ENCODE measurements at places on chromosomes 7 and 10. TPM values are rescaled to one million over a fixed set of nuclear protein-coding genes. Genes with fewer than 3 reads are reported as not detected.

GRCh38 chr7:55018361-55019190 lies at the start of gene EGFR:
TSS of gene EGFR (plus strand) at chr7:55019017. CDS start at chr7:55019278, 261 bp downstream.
- H3K27me3 ChIP-seq: no peaks in the 10 kb centered on the region
- no peak within 1 kb of the TSS for H3K27ac ChIP-seq
- H3K36me3 ChIP-seq: no peaks in the 10 kb centered on the region
- DNase-seq: no peak
- H3K4me3 ChIP-seq: no peak within 1 kb of the TSS
- H3K4me1 ChIP-seq: no peaks in the 10 kb centered on the region

DNA sequence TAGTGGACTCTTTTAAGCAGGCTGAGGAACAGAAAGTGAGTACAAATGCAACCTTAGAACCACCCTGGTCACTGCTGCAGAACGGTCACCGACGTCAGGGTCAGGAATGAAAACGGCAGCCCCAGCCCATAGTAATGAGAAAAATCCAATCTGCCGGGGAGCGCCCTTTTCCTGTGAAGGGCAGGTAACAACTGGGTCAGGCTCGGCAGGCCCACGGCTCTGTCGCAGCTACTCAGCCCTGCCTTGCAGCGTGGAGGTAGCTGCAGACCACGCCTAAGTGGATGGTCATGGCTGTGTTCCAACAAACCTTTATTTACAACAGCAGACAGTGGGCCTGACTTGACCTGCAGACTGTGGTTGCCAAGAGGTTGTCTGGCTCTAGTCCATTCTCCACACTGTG lies 563.2 kb downstream of the DNAJB6 start:
- H3K36me3 ChIP-seq: no peaks in the 10 kb centered on the region
- H3K4me1 ChIP-seq: no peaks in the 10 kb centered on the region
- DNase-seq: no peak
- no peak overlapping the region for H3K27ac ChIP-seq
- H3K27me3 ChIP-seq: no peaks in the 10 kb centered on the region

- H3K4me1 ChIP-seq: peaks cover 22% of the 10 kb centered on the region
- peak overlapping the region; percentile 96 for H3K27ac ChIP-seq
- H3K4me3 ChIP-seq: peak overlapping the region; percentile 85
- peaks cover 2% of the 10 kb centered on the region for H3K36me3 ChIP-seq
- no peaks in the 10 kb centered on the region for H3K27me3 ChIP-seq
Observed at GRCh38 chr7:75915416-75916156, 631 bp downstream of the POR start.

DNA sequence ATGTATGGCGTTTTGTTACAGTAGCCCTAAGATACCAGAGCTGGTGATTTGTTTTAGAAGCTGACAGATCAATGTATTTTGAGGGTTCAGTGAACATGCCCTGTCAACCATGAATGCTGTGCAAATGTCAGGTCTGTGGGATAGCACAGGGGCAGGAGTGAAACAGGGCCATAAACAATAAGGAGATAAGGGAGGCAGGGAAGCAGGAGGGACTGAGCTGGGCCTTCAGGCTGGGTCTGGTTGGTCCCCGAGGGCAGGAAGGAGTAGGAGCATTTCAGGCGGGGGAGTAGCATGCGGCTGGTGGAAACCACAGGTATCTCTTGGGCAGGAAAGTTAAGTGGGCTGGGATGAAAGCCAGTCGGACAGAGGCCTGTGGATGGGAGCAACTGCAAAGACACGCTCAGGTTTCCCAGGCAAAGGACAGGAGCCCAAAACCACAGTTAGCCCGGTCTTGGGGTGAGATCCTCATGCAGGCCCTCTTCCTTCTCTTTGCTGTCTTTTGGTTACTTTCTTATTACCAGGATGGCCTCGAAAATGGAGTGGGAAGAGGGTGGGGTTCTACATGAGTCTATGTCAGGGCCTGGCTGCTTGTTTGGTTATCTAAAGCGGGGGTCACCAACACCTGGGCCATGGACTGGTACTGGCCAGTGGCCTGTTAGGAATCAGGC lies 69.5 kb upstream of the SEPHS1 start:
- DNase-seq: no peak
- H3K27me3 ChIP-seq: no peaks in the 10 kb centered on the region
- H3K4me1 ChIP-seq: no peaks in the 10 kb centered on the region
- no peak overlapping the region for H3K4me3 ChIP-seq

DNA sequence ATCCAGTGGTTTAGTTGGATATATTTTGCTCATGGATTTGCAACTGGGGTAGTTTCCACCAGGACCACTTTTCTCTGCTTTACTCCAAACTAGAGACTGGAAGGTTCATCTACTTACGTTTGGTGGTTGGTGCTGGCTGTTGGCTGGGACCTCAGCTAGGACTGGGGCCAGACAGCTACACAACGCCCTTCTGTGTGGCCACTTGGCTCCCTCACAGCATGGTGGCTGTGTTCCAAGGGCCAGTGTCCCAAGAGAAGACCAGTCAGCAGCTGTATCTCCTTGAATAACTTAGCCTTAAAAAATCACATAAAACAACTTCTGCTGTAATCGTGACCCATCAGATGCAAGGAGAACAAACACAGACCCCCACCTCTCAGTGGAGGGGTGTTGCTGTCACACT lies 4.2 kb upstream of the KCNH2 start:
- no peak overlapping the region for H3K27ac ChIP-seq
- H3K27me3 ChIP-seq: peaks cover 22% of the 10 kb centered on the region
- peaks cover 11% of the 10 kb centered on the region for H3K4me1 ChIP-seq
- no peaks in the 10 kb centered on the region for H3K36me3 ChIP-seq
- no peak overlapping the region for H3K4me3 ChIP-seq

DNA sequence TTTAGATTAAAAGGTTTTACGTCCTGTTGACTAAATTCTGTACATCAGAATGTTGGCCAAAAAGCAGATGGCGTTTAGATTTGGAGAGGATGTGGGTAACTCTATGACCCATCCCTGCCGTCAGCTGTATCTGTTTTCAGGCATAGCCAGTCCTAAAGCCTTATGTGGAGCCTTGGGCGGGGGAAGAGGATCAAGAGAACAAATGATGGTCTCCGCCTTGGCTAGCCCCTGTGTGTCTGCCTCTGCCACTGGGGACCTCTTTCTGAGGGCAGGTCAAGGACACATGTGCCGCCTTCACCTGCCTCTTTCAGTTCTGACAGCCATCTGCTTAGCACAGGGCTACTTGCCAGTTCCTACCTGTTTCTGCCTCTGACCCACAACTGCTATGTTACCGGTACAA lies 24.1 kb downstream of the PDSS1 start:
- H3K27ac ChIP-seq: no peak overlapping the region
- no peak overlapping the region for H3K4me3 ChIP-seq
- peaks cover 14% of the 10 kb centered on the region for H3K4me1 ChIP-seq
- no peaks in the 10 kb centered on the region for H3K27me3 ChIP-seq
- DNase-seq: peak; percentile 79

GRCh38 chr7:155289949-155290501 lies 7.7 kb upstream of the INSIG1 start:
- no peak overlapping the region for H3K4me3 ChIP-seq
- H3K27me3 ChIP-seq: no peaks in the 10 kb centered on the region
- H3K27ac ChIP-seq: no peak overlapping the region

- no peak overlapping the region for H3K27ac ChIP-seq
- H3K4me3 ChIP-seq: no peak overlapping the region
- DNase-seq: no peak
- H3K36me3 ChIP-seq: no peaks in the 10 kb centered on the region
- no peaks in the 10 kb centered on the region for H3K4me1 ChIP-seq
- no peaks in the 10 kb centered on the region for H3K27me3 ChIP-seq
Observed at GRCh38 chr7:122597277-122597676, 101.6 kb downstream of the RNF133 start.

SPDYE5 gene
- not detected for total RNA-seq

CCL24 gene
- not detected for total RNA-seq

CHST12 gene
- total RNA-seq: 8.3 TPM
